ENCODE measurements at places on chromosomes 6 and 20.

GRCh38 chr6:4186385-4186784, 51.0 kb upstream of the ECI2 start:
- no peak for DNase-seq

DNA sequence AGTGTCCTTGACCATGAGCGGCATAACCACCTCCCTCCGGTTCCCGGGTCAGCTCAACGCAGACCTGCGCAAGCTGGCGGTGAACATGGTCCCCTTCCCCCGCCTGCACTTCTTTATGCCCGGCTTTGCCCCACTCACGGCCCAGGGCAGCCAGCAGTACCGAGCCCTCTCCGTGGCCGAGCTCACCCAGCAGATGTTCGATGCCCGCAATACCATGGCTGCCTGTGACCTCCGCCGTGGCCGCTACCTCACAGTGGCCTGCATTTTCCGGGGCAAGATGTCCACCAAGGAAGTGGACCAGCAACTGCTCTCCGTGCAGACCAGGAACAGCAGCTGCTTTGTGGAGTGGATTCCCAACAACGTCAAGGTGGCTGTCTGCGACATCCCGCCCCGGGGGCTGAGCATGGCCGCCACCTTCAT, 4.9 kb downstream of the TUBB1 start:
- no peak for DNase-seq

DNA sequence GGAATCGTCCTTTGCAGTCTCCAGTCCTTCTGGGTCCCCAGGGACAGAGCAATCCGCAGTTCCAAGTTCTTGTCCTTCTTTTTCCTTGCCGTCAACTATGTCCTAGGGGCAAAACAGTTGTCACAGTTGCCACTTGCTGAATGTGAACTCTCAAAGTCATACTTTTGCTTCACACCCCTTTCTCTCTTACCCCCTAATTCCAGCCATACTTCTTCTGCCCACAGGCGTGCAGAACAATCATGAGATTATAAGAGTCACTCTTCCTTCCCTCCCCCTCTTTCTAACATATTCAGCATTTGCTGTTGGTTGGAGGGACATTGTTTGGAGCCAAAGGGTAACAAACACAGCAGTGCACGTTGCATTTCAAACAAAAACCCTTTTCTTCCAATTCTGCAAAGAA, 74.4 kb downstream of the BCAS1 start:
- DNase-seq = no peak

GRCh38 chr6:122829456-122829855, 40.4 kb downstream of the SMPDL3A start:
- no peak for DNase-seq

GRCh38 chr6:125215252-125215819, 61.8 kb downstream of the TPD52L1 start:
- DNase-seq = no peak

- DNase-seq = no peak
Measured at GRCh38 chr20:1830240-1830639, 65.0 kb upstream of the SIRPA start.

- DNase-seq = no peak
Measured at GRCh38 chr6:73873081-73873480, 177.1 kb downstream of the CD109 start.

DNA sequence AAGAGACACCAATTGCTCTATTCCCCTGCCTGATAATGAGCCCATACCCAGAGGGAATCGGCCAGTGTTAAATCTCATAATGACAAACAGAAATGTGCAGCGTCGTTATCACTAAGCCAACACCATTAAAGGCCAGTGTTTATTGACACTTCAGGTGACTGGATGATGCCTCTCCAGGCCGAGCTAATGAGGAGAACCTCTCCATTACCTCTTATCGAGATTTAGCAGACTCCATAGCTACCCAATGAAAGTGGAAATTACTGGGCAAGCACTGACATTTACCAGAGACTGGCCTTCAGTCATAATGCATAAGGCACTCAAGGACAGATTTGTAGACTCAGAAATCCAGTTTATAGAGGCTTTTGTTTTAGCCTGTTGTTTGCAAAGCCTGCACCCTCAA, 669.5 kb downstream of the MAFB start:
- no peak for DNase-seq

GRCh38 chr6:161586887-161587286, 313.0 kb upstream of the AGPAT4 start:
- no peak for DNase-seq

DNA sequence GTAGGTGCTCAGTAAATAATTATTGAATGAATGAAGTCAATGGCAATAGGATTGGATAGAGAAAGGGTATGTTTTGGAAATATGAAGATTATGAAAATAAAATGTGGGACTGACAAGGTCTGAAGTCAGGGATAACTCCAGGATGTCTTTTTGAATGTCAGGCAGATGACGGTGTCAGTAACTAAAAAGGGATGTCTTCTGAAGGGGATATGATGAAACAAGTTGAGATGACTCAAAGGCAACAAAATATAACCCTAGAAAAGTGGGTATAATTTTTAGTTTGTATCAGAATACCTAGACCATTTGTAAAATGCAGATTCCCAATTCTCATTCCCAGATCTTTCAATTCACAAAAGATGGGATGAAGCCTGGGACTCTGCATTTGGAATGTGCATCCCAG, 257.3 kb upstream of the SGK1 start:
- DNase-seq = no peak

GRCh38 chr6:157853902-157854502, 31.0 kb downstream of the SNX9 start:
- DNase-seq = no peak

- peak; percentile 85 for DNase-seq
Measured at GRCh38 chr20:63628246-63628975, 1.5 kb upstream of the GMEB2 start.

GRCh38 chr6:21780141-21780540, 186.6 kb downstream of the SOX4 start:
- DNase-seq = no peak

DNA sequence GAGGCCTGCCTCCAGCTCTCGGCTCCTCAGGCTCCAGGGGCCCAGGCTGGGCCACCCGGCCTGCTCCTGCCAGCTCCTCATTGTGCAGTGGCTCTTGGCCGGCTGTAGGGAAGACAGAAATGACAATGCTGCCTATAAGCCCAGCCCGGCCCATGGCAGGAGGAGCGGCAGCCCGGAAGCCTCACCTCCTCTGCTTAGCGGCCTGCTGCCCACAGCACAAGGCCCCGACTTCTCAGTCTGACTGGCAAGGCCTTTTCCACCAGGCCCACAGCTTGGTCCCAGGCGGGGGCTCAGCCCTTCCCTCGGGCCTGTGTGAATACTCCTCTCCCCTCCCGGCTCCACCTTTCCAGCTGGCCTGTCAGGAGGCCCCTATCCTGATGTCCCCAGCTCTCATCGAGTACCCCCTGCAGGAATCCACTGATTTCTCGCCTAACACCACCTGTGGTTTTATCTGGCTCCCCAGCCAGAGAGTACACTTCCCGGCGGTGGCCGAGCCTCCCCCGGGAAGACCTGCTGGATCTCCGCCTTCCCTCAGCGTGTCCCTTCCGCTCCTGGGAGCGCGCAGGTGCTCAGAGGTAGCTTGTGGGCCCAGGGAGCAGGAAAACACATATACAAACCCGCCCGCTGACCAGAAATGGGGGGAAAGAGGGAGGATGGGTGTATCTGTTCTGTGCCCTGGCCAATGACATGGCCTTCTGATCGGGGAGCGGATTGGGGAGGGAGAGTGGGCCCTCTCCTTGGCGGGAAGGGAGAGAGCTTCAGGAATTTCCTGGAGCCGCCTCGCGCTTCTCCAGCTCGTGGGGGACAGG, 963 bp downstream of the DDRGK1 start:
- peak; percentile 82 for DNase-seq

DNA sequence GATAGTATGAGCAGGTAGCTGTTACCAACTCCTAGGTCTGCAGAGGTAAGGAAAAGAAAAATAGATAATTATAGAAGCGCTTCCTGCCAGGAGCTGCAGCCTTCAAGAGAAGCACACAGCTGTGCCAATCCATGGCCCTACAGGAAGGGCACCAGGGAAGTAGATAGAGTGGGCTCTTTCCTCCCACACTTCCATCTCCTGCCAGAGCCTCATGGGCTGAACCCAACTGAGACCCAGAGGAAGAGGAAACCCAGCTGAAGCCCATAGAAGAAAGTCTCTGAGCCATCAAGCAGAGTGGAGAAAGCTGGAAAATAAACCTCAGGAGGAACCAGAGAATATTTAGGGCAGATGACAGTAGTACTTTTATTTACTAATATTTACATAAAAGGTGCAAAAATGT, 146.7 kb upstream of the ATXN1 start:
- no peak for DNase-seq

DNA sequence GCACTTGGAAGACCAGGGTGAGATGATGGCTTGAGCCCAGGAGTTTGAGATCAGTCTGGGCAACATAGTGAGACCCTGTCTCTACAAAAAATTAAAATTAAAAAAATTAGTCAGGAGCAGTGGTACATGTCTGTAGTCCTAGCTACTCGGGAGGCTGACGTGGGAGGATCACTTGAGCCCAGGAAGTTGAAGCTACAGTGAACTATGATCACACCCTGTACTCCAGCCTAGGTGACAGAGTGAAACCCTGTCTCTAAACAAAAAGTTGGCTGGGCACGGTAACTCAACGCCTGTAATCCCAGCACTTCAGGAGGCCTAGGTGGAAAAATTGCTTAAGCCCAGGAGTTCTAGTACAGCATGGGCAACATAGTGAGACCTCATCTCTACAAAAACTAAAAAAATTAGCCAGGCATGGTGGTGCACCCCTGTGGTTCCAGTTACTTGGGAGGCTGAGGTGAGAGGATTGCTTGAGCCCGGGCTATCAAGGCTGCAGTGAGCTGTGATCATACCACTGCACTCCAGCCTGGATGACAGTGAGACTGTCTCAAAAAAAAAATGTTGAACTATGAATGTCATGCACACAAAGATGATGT, 60.8 kb upstream of the MYL9 start:
- no peak for DNase-seq

DNA sequence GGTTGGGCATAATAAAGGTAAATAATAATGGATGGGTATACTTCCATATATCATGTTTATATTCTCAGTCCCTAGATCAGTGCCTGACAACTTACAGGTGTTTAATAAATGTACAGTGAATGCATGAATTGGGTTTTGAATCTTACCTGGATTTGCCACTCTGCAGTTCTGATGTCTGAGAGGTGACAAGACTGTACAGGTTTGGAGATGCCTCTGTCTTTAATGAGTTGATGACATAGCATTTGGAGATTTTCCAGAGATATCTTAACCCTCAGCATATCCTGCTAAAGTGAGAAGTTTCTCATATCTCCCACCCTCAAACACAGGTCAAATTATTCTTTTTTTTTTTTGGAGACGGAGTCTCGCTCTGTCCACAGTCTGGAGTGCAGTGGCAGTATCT, 2.2 kb downstream of the ANKS1A start:
- DNase-seq = no peak

- DNase-seq = peak; percentile 25
Measured at GRCh38 chr20:57048027-57048869, 218.2 kb downstream of the BMP7 start.

GRCh38 chr20:1569415-1569881, 11.9 kb upstream of the SIRPD start:
- no peak for DNase-seq

- DNase-seq = no peak
Measured at GRCh38 chr6:95676011-95676628, 98.8 kb downstream of the MANEA start.

DNA sequence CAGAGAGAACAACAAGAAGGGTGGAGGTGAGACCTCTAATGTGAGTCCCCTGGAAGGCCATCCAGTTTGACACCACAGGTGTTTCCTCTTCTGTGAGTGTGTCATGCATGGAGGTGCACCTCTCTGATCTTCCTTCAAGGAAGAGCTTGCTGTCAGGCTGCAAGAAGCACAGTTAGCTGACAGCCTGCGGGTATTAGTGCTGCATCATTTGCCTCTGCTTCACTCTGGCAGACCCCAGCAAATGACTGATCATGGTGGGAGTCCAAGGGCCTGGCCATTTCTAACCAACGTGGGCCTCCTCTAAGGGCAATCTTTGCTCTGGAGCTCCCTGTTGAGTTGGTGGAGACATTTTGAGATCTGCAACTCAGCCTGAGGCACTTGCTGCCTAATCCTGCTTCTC, 206.3 kb downstream of the EPHA7 start:
- no peak for DNase-seq

- DNase-seq = no peak
Measured at GRCh38 chr6:165910184-165910966, 247.3 kb upstream of the PDE10A start.

DNA sequence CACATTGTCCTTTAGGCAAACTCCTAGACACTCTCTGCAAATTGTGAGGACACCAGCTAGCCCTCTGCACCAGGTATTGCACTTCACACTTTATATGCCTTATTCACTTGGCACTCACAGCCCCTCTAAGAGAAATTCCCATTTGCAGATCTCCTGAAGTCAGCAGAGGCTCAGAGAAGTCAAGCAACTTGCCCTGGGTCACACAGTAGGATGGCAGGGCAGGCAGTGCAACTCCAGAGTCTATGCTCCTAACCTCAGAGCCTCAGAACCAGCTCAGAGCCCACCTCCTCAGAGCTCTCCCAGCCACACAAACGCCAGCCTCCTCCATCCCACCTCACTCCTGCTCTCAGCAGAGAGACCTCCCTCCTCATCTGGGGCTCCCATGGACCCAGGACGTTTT, 52.4 kb upstream of the BLCAP start:
- DNase-seq = no peak

Data from hematopoietic multipotent progenitor cell treated with erythropoietin and hydrocortisone succinate and interleukin-3 and kit ligand, for 8 days (in vitro differentiated cells).